ENCODE measurements at places on chromosomes 4 and X. TPM values are rescaled to one million over a fixed set of nuclear protein-coding genes. Genes with fewer than 3 reads are reported as not detected.

DNA sequence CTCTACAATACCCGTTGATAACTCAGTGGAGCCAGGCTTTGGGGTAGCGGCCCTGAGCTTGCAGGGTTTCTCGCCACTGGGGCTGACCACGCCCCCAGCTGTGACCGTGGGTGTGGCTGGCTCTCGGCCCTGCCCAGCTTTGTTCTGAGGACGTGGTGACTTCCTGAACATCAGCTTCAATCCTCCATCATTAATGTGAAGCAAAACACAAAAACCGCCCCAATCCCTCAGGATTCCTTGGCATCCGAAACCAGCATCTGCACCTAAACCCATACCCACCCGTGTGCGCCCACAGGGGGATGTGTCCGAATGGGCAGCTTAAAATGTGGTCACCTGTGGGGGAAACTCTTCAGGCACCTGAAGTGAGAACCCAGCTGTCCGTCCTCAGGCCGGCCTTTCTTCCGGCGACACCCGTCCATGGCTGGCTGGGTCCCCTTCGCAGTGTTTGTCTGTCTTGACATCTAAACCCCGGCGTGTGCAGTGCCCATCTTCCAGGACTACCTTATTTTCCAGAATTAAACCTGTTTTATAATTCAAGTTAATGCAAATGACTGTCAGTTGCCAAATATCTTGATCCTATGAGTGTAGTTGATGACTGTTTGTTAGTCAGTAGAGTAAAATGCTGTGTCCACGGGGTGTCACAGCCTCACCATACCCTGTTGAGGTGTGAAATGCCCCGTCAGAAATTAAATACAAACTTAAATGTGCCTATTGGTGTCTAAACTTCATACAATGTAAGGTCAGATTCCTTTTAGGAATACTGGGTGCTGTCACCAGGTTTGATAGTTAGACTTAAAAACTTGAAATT lies 27.3 kb downstream of the NELFA start:
- peak; percentile 65 for DNase-seq

DNA sequence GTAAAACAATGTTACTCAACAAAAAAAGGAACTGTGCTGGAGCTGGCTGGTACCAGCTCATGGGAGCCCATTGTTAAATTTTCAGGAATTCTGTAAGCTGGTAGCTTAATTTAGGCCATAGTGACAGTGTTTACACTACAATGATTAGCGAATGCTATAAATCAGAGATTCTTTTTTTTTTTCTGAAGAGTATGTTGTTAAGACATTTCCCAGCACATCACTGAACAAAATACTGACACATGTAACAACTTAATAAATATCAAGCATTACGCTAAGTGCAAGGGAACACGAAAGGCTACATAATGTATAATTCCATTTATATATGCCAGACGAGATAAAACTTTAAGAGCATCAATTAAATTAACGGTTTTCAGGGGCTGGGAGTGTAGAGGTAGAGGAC lies 4.4 kb downstream of the WDFY3 start:
- DNase-seq = no peak

DNA sequence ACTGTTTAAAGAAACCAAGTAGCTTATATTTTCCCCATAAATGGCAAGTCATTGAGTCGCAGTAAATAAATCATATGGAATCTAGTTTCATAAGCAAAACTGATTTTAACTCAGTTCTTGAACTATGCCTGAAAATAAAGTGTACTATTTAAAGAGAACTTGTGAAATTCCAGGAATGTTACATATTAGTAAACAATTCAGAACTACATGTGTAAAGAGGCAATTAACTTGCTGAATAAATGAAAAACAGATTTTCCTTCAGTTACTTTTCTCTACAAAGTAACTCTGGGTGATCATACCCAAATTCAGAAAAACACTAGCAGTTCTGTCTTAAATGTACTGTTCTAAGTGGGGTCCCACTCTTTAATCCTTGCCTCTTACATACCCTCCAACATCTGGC lies 236.1 kb upstream of the EDNRA start:
- DNase-seq = no peak

GRCh38 chrX:97692575-97692974 lies 808.9 kb downstream of the RPA4 start:
- no peak for DNase-seq

DNA sequence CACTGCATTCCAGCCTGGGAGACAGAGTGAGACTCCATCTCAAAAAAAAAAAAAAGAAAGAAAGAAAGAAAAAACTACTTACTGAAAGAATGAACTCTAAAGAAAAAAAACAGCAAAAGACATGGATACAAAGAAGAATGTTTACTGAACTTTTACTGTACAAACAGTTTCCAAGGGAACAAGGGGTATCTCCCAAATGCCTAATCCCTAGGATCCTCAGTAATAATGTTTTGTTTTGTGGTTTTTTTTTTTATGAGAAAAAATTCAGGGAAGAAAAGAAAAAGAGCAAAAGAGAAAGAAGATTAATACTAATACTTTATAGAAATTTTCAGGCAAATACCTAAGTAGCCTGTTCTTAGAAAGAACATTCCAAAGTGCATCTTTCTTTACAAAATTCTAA lies 63.2 kb downstream of the ANTXR2 start:
- DNase-seq = no peak

DNA sequence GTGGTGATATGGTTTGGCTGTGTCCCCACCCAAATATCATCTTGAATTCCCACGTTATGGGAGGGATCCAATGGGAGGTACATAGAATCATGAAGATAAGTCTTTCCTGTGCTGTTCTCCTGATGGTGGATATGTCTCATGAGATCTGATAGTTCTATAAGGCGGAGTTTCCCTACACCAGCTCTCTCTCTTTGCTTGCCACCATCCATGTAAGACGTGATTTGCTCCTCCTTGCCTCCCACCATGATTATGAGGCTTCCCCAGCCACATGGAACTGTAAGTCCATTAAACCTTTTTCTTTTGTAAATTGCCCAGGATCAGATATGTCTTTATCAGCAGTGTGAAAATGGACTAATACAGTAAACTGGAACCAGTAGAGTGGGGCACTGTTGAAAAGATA lies 39.5 kb downstream of the HSD17B13 start:
- no peak for DNase-seq

DNA sequence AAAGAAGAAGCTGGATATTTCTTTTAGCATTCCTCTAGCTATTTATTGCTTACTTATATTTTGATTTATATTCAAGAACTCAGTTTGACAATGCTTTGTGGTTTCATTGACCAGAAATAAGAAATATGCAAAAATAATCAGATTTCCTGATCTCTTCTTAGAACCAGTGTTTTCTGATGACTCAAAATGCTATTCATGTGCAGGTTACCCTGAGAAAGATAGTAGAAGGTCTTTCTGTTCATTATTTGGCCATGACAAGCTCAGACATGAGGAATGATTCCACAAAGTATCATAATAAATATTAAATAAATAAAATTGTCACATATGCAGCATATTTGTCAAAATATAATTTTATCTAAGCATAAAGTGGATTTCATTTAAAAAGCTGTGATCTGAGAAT lies 24.1 kb downstream of the ADH7 start:
- no peak for DNase-seq

- no peak for DNase-seq
Observed at GRCh38 chr4:113131621-113132020, 82.2 kb downstream of the ANK2 start.

DNA sequence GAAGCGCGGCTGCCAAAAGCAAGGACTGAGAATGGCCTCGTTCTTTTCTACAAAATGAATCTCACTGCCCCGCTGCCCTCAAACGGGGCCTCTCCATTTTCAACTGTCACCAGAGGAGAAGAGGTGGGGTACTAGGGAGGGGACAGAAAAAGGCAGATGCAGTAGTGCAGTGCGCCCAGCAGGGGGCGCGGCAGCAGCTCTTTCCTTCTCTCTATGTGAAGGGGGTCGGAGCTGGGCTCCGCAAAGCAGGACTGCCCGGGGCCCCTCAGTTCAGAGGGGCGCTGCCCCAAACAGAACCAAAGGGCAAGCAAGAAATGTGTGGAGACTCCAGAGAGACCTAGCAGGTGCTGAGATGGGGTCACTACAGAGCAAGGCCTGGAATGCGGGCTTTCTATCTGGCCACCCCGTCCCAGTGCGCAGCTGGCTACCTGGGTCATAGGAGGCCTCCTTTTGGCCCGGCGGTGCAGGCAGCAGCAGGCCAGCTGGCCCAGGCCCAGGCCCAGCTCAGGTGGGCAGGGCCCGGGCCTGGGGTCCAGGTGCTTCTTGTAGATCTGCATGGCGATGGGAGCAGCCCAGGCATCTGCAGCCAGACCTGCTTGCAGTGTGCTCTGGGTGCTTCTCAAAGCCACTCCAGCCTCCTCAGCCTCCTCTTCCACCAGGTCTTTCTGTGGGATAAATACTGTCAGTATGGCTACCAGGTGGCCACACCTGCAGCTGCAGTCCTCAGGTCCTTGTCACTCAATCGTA lies 5.9 kb downstream of the IRAK1 start:
- no peak for DNase-seq

GRCh38 chrX:125205918-125206665 lies 113.6 kb upstream of the TEX13C start:
- no peak for DNase-seq

- DNase-seq = no peak
Observed at GRCh38 chr4:157271166-157271869, 50.8 kb downstream of the GRIA2 start.

GRCh38 chr4:10697086-10697485 lies 12.5 kb upstream of the CLNK start:
- no peak for DNase-seq

Gene AGTR2
- total RNA-seq = not detected

Gene YY2
- total RNA-seq = 1.2 TPM

Gene OTC
- 1.5 TPM for total RNA-seq

Gene NMU
- 0.42 TPM for total RNA-seq

Gene DCAF12L2
- total RNA-seq = 0.22 TPM

Gene RADX
- 1.3 TPM for total RNA-seq

Gene GALNTL6
- 0.20 TPM for total RNA-seq

Gene MTNR1A
- total RNA-seq = 5.8 TPM

Measured in left colon (tissue), 2 donors.